ENCODE measurements at places on chromosomes 4 and X.
A peak's percentile ranks its signal among the peaks of the same experiment; 100 is the strongest.

GRCh38 chr4:123233136-123233768, 163.3 kb upstream of the SPRY1 start:
- DNase-seq, result no peak

DNA sequence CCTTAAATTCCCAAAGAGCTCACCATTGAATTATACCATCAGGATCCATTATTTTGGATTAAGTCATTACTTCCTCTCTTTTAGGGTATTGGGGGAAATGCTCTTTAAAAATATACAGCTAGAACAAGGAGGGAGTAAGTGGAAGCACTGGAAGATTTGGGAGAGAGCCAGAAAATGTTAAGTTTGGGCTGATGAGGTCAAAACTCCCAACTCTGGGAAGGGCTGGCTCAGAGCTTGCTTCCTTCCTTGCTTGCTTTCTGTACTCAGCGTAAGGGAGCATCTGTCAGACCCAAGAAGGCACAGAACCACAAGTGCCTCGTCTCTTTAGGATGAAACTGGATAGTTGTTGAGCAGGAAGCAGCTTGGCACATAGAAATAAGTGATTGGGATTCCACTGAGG, 138.2 kb downstream of the GUCY2F start:
- no peak for DNase-seq

- no peak for DNase-seq
Measured at GRCh38 chr4:99104153-99104552, 15.6 kb upstream of the ADH5 start.

GRCh38 chrX:49844611-49845010, 15.5 kb downstream of the PAGE4 start:
- DNase-seq, result no peak

DNA sequence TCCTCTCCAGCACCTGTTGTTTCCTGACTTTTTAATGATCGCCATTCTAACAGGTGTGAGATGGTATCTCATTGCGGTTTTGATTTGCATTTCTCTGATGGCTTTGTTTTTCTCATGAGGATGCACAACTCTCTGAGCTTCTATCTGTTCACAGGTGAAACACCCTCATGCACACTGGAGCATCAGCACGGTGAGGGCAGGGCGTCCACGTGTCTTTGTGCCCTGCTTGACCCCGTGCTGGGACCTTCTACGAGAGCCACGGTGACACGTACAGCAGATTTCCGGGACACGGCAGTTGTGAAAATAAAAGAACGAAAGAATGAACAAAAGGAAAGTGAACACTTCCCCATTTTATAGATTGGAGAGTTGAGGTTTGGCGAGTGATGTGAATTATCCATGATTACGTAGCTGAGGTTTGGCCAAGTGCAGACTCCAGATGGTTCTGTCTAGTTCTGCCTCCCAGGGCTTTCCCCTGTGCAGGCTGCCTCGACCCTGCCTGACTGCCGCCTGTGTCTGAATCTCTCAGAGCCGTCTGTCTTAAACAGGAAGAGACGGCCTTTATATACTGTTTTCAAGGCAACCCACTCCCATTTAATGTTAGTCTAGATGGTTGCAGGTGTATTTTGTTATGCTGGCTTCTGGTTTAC, 67.8 kb upstream of the SORBS2 start:
- DNase-seq, result no peak

DNA sequence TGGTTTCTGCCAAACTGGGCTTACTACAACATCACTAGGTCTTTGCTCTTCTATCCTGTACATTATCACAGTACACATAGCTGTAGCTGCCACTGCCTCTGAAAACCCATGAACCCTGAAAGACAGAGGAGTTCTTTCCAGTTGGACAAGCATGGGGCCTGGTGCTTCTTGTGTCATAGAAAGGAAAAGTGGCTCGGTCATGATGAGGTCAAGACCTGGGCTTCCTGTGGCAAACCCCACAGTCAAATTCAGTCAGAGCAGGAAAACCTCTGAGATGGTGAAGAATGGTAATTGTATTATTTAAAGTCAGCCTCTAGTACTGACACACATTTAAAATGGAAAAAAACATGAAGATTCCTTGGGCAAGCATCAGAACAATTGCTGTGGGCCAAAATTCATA, 133.3 kb upstream of the PRPS2 start:
- DNase-seq, result no peak

DNA sequence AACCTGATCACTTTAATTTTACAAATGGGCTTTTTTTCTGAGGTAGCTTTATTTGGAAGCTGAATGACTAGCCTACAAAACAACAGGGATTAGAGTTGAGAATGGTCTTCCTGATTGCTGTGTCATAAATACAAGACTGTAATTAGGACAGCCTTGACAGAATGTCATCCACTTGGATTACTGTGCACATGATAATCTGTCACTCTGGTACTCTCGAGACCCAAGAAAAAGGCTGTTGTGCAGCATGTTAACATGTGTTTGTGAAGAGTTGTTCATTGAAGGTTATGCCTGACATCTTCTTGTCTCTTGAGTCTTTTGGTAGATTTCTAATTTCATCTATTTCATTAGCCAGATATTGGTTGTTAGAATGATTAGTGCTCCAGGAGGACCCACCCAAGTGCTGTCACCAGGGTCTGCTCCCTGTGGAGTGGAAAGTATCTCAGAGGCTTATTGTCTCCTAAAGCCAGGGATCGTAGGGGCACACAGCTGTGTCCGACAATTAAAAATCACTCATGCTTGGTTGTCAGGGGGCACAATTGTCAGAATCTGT, 212.2 kb upstream of the GPRIN3 start:
- no peak for DNase-seq

DNA sequence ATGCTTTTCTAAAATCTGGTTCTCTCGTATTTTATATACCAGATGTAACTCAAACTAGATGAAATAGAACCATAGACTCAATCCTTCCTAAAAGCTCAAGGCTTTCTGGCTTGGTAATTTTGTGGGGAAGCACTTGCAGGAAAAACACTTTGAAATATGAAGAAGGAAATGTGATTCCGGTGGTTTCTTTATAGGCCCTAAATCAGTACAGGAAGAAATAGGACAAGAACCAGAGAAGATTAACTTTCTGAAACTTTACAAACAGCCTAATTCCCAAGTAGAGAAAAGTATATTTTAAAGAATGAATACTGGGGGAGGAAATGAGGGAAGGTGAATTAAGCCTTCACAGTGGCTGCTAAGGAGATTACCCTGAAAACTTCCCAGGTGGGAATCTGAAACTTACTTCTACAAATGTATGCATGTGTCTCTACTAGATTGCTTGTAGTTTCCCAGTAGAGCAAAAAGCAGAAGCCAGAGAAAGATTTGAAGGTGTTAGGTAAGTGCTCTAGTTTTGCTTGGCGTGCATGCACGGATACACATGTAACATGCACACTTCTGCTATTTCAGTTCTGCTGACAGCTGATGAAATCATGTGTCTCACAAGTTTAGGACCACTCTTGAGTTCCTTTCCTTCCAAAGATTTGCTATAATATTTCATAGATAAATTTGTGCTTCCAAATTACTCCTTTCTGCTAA, 92.1 kb downstream of the AFF1 start:
- DNase-seq, result no peak

DNA sequence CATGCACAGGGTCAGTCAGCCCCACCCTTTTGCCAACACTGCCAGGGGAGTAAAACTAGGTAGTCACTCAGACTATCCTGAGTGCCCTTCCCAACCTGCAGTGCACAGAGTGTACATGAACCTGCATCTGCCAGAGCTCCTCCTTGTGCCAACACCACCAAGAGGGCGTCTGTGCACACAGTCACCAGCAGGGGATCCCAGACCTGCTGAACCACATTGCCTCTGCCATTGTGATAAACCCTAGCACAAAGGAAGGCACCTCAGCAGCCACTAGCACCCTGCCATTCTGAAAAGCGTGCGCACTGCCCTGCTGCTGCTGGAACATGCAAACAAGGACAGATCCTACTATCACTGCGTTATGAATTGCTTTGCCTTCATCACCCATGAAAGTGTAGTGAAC, 247.8 kb upstream of the POU3F4 start:
- DNase-seq, result no peak

DNA sequence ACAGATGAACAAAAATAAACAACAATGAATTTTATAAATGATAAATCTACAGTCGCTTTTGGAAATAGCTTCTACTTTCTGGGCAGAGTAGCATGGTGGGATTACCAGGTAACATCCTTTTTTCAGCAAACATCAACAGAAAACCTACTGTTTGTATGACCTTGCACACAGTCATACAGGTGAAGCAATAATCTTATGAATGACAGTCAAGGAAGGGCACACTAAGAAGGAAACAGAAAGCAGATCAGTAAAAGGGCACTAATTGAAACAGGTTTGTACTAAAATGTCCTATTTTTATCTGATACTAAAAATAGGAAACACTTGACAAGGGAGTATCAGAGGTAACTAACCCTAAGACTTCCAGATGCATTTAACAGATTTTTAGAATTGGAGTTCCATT, 108.9 kb downstream of the DLG3 start:
- no peak for DNase-seq

DNA sequence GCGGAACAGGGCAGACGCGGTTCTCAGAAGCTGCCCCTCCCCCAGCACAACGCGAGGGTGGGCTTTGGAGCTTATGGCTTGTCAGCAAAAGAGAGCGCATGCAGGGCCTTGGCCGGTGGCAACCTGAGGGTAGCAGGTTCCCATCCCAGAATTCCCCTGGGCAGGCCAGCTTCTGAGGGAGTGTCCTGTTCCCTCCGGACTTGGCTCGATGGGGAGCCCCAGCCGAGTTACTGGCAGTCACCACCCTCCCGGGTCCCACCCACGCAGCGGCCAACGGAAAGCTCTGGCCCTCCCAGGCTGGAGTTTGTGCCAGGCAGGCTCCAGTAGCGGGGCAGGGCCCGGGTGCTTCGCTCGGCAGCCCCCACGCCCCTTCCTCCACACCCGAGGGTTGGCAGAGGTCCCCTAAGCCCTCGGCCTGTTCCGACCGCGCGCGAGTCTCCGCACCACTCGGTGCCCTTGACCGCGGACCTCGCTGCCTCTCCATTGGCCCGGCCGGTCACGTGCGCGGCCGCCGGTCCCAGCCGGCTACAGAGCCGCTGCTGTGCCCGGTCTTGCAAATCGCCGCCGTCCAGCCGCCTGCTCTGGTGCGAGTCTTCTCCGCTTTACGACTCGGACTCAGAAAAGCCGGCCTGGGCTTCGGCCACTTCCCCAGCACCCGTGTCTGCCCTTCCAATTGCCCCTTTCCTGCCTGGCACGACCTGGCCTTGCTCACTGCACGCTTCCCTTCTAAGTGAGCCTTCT, 20.9 kb upstream of the MTM1 start:
- DNase-seq, result peak; percentile 47

GRCh38 chr4:67152976-67153375, 392.3 kb downstream of the CENPC start:
- no peak for DNase-seq

GRCh38 chrX:130001893-130002292, 19.5 kb downstream of the BCORL1 start:
- DNase-seq, result no peak

DNA sequence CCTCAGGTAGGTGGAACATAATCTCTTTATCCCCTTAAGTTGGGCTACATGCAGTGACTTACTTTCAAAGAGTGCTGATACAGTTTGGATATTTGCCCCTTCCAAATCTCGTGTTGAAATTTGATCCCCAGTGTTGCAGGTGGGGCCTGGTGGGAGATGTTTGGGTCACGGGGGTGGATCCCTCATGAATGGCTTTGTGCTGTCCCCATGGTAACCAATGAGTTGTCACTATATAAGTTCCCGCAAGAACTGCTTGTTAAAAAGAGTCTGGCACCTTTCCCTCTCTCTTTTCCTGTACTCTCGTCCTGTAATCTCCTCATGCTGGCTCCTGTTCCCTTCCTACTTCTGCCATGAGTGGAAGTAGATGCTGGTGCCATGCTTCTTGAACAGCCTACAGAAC, 71.3 kb downstream of the GLRA3 start:
- DNase-seq, result peak; percentile 7

- no peak for DNase-seq
Measured at GRCh38 chr4:171812665-171813525, at the start of gene GALNTL6. GALNTL6 (plus strand) TSS chr4:171813404.

- DNase-seq, result no peak
Measured at GRCh38 chrX:49187028-49187394, 838 bp upstream of the PRICKLE3 start.

DNA sequence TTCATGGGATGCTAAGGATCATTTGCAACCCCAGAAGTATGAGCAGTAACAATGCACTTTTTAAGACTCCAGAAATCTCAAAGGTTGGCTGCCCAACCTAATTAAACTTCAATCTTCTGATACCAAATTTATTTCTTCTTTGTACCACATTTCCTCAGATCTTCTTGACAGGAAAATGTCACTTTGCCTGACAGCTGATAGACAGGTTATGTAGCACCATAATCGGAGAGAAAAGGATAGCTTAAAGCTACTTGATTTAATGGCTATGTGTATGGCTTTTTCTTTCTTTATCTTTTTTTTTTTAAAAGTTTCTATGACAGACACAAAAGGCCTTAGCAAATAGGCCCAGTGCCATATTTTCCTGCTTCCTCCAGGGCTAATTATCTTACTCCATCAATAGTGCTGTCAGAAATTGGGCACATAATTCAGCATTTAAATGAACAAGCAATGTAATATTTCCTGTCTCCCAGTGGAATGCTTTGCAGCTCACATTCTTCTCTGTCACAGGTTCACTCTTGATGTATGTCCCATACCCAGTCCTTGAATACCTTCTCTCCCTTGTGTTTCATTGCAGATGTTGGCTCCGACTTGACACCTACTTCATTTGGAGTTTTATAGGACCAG, 795.7 kb downstream of the ADGRL3 start:
- no peak for DNase-seq

GRCh38 chr4:6881908-6882307, 27.7 kb upstream of the TBC1D14 start:
- no peak for DNase-seq

DNA sequence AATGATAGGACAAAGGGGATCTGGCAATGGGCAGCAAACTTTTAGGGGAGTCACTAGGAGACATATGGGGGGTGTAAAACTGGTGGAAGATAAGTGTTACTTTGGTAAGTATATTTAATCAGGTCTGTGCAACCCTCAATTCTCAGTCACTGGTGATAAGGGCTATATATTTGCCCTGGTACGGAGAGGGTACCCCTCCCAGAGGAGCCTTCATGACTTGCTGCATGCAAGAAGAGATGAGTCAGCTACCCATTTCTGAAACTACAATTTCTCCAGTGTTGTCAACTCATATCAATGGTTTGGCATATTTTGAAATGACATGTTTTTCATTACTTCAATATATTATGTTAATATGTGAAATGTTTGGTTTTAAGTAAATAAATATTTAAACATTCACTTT, 14.3 kb downstream of the SMARCAD1 start:
- no peak for DNase-seq

DNA sequence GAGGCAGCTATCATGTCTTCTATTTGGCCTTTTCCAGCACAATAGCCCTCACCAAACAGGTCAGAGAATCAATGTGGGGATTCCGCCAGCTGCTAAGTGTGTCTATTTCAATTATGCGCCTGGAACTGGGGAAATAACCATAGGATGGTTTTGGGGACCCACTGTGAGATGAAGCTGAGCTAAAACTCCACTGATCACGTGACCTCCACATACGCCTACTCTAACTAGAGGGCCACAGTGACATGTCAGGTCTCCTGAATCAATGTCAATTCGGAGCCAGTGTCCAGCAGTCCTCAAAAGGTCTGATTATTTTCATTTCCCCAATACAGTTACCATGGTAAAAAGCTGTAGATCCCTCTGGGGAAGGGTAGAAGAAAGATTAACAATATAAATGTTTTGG, 10.2 kb upstream of the BANK1 start:
- no peak for DNase-seq

Measured in Daoy (cell line).